ENCODE measurements at places on chromosomes 4 and X.

DNA sequence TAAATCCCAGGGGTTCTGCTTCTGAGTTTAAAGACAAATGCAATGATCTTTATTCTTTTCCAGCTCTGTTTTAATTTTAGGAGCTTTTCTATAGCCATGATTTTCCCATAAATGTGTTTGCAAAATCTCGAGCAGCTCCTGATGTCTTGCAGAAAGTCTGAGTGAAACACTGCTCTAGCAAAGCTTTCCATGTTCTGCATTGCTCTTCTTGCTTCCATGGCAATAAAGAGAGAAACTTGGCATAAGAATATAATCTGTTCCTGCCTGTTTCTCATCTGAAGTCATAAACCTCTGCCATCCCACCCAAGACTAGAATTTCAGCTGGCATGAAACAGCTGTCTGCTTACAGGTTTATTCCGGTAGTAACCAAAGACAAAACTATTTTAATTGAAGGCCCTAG, 254.5 kb downstream of the SPRY1 start:
- no peak for DNase-seq

- DNase-seq = no peak
Measured at GRCh38 chrX:39724544-39724943, 373.2 kb downstream of the BCOR start.

DNA sequence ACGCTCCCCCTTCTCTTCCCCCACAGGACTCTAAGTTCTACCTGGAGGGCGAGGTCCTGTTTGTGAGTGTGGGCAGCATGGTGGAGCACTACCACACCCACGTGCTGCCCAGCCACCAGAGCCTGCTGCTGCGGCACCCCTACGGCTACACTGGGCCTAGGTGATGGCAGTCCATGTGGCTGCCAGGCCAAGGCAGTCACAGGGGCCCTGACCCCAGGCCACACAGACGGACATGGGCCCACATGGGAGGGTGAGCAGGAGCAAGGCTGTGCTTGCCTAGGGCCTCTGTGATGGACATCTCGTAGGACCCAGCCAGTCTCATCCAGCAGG, 10.0 kb upstream of the ADD1 start:
- no peak for DNase-seq

GRCh38 chrX:50152456-50152855, 48.4 kb downstream of the AKAP4 start:
- no peak for DNase-seq

- no peak for DNase-seq
Measured at GRCh38 chr4:161419822-161420221, 744.0 kb downstream of the FSTL5 start.

DNA sequence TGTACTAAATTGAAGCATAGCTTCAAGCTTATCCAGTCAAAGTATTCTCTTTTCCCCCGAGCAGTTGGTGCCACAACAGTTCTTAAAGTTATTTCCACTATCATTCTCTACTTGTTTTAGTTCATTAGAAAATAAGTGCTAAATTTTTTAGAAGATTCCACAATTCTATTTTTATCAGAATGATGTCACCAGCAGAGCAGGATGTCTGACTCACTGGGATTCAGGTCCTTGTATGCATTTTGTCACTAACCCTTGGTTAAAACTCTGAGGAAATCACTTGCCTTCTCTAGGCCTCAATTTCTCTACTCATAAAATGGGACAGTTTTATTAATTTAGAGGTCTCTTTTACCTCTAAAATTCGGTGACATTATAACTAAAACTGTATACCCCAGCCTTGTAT, 3.4 kb downstream of the DDX53 start:
- no peak for DNase-seq

GRCh38 chr4:123588631-123589241, 192.1 kb downstream of the SPRY1 start:
- no peak for DNase-seq

DNA sequence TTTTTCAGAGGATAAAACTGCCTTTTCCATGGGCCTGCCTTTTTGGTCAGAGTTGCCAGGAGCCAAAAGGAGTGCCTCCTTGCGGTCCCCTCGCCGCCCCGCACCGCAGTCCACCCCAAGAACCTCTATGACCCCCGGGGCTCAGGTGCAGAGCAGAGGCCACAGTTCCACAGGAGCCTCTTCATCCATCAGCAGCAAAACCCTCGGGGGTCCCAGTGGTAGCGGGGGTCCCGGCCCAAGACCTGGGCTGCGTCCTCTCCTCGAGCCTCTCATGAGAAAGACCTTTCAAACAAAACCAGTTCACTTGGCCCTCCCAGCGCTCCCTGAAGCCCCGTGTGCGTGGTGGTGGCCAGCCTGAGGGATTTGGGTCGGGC, 16.8 kb downstream of the ZFYVE28 start:
- no peak for DNase-seq

GRCh38 chrX:9966775-9967408, at the start of gene CLDN34:
Gene CLDN34, plus strand, starts transcription at chrX:9967358. Its CDS starts 0 bp downstream, at chrX:9967358.
- DNase-seq = no peak

GRCh38 chr4:189096717-189097116, 844.0 kb upstream of the FRG1 start:
- no peak for DNase-seq

DNA sequence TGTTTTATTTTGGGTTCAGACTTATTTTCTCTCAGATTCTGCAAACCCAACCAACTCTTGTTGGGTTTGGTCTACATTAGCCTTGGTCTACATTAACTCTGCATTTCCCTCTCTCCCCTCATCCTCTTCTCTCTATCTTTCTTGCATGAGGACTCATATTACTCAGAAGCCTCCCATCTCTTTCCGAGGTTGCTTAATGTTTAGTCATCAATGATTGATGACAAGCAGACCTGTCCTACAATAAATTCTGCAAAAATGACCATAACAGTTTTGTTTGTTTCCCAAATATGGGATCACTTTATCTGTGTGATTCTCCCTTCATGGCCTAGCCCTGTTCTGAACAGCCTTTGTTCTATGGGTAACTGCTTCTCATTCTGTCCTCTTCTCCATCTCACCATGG, 75.2 kb downstream of the GABRB1 start:
- no peak for DNase-seq

GRCh38 chr4:168880072-168880675, 129.9 kb downstream of the CBR4 start:
- DNase-seq = no peak

DNA sequence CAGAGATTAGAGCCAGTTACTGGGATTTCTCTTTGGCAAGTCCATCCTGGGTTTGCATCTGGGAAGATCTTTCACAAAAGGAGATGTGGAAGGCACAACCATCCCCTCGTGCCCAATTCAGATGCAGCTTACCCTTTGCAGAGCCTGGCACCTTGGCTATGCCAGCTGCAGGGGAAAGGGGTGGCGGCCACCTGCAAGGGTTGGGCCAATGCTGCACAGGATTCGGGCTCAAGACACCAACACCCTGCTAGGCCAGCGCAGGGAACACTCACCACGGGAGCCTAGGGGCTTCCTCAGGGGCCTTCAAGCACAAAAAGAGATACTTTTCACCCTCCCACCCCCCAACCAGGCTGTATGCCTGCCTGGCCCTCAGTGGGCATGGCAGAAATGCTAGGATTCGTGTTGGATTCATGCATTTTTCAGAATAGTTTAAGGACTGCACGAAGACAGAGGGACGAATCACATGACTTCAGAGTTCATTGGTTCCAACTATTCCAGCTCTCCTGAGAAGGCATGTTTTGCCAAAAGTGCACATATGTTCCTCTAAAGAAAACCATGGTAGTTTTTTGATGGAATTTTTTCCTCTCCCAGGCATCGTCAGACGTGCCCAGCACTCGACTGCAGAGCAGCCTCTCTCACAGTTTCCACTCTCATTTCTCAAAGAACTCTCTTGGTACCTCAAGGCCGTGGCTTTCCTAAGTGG, 94.4 kb downstream of the PHKA2 start:
- no peak for DNase-seq

- no peak for DNase-seq
Measured at GRCh38 chr4:70841951-70842350, 2.3 kb upstream of the GRSF1 start.

- no peak for DNase-seq
Measured at GRCh38 chr4:48976041-48976440, 10.0 kb upstream of the CWH43 start.

DNA sequence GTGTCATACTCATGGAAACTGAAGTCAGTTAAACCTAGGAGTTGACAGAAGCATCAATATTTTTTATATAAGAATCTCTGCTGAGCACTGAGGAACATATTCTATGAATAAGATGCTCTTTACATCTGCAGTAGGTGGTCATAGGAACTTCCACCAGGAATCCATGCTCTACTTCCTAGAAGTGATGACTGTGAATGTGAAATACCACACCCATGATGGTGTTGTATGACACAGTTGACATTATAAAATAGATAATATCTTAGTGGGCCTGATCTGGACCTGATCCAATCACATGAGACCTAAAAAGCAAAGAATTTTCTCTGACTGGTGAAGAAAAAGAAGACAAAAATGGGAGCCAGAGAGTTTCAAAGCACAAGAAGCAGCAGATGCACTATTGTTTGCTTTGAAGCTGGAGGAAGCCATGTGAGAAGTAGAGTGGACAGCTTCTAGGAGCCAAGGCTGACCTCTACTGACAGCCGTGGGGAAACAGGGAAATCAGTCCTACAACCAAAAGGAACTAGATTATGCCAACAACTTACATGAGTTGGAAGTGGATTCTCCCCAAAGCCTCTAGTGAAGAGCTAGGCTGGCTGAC, 68.6 kb upstream of the HS3ST1 start:
- no peak for DNase-seq

- DNase-seq = no peak
Measured at GRCh38 chr4:32136081-32136787, 1416.1 kb downstream of the PCDH7 start.

GRCh38 chr4:142497606-142498005, 348.5 kb downstream of the INPP4B start:
- no peak for DNase-seq

GRCh38 chrX:9775930-9776329, 10.3 kb upstream of the GPR143 start:
- DNase-seq = no peak

GRCh38 chrX:45134315-45134731, 66.4 kb downstream of the DIPK2B start:
- DNase-seq = peak; percentile 82

DNA sequence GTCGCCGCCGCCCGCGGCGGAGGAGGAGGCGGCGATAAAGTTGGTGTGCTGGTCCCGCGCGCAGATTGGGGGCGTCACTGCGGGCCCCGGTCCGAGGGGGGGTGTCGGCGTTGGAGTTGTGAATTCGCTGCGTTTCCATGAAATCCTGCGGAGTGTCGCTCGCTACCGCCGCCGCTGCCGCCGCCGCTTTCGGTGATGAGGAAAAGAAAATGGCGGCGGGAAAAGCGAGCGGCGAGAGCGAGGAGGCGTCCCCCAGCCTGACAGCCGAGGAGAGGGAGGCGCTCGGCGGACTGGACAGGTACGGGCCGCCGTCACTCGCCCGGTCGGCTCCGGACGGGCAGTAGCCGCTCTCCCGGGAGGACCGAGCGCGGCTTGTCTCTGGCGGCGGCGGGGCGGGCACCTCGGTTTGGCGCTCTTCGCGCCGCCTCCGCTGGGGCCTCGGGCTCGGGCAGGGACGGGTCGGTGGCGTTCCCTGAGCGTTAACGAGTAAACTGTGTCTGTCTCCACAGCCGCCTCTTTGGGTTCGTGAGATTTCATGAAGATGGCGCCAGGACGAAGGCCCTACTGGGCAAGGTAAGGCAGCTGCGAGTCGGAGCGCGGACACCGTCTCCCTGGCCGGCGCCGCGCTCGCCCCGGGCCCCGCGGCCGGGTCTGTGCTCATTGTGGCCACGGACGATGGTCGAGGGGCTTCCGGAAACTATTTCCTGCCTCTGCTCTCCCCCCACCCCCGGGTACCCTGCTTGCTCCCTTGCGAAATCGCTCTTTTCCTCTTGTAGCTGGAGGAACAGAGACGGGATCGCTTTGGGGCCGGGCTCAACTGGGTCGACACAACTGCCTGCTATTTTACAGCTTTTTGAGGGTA, 658 bp downstream of the KDM6A start:
- peak; percentile 71 for DNase-seq

- DNase-seq = no peak
Measured at GRCh38 chr4:71275004-71275403, 63.8 kb upstream of the SLC4A4 start.

GRCh38 chrX:16063141-16063540, 60.2 kb upstream of the GRPR start:
- DNase-seq = no peak

DNA sequence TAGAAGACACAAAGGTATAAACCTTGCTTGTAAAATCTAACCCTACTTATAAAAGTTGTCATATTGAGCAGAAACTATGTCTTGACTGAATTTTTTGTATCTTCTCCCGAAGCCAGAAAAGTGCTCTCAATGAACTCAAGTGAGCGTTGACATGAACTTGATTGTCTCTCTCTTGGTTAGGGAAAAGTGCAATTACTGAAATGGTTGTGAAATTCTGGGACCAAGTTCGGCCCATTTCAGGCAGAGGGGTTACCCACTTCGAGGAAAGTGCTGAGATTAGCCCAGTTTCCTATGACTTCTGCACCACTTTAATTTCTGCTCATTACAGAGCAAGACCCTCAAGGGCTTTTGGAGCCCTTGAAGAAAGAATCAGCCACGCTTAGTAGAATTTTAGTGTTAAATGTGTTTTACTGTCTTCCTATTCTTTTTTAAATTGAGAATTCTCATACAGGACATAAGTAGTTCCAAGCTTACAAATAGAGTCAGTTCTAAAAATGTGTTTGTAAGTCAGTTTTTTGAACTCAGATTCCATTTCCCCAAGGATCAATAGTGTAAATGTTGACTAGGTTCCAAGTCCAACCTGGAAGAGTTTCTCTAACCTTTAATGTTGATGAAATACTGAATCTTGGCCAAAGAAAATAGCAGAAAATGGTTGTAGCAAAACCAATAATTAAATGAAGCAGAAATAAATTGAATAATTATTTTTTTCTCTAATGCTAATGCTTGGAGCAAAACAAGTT, 125.7 kb upstream of the ACSL4 start:
- DNase-seq = no peak

DNA sequence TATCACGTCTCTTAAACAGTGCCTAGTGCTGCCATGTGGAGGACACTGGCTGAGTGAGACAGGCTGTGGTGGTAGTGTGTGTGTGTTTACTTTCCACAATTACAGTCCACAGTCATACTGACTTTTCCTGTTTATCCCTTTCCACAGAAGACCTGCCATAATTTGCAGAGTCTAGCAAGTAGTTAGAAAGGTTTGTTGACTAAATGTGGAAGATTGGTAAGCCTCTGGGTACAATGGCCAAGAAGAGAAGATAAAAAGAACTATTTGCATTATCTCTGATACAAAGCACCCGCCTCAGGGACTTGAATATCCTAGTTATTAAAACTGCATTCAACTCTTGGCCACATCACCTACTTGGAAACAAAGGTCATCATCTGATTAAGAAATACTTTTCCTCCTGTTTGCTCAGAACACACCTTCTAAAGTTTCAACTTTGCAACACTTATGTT, 89.1 kb downstream of the FAM13A start:
- DNase-seq = no peak

- DNase-seq = no peak
Measured at GRCh38 chr4:118983293-118983692, 94.6 kb downstream of the SYNPO2 start.

GRCh38 chr4:120718979-120719566, 203.5 kb downstream of the PRDM5 start:
- no peak for DNase-seq

- DNase-seq = no peak
Measured at GRCh38 chr4:71634364-71634763, 149.5 kb downstream of the GC start.

GRCh38 chrX:46621572-46621971, 48.0 kb downstream of the CHST7 start:
- no peak for DNase-seq
